ENCODE measurements at places on chromosomes 13 and 19. TPM values are rescaled to one million over a fixed set of nuclear protein-coding genes. Genes with fewer than 3 reads are reported as not detected.

The VASP gene
- 129 TPM for polyA plus RNA-seq

The HIPK4 gene
- polyA plus RNA-seq: 0.22 TPM

The SIGLEC10 gene
- 3.4 TPM for polyA plus RNA-seq

The CYP4F12 gene
- polyA plus RNA-seq: 2.3 TPM

The CEACAM16 gene
- not detected for polyA plus RNA-seq

The LSR gene
- polyA plus RNA-seq: 77.4 TPM

The MAST1 gene
- 0.08 TPM for polyA plus RNA-seq

The ZNF579 gene
- 6.5 TPM for polyA plus RNA-seq

The GPR4 gene
- polyA plus RNA-seq: 12.8 TPM

The GRIK5 gene
- polyA plus RNA-seq: 0.26 TPM

The RYR1 gene
- 7.6 TPM for polyA plus RNA-seq

The MZF1 gene
- 19.2 TPM for polyA plus RNA-seq

The DAND5 gene
- polyA plus RNA-seq: 0.14 TPM

The SYNE4 gene
- 19.2 TPM for polyA plus RNA-seq

The GNG7 gene
- 1.6 TPM for polyA plus RNA-seq

The IRGC gene
- polyA plus RNA-seq: not detected

The PDX1 gene
- polyA plus RNA-seq: not detected

The CC2D1A gene
- 38.9 TPM for polyA plus RNA-seq

The PDE4C gene
- 0.32 TPM for polyA plus RNA-seq

The NKPD1 gene
- polyA plus RNA-seq: 0.07 TPM

The DLEU7 gene
- 0.49 TPM for polyA plus RNA-seq

The ZNF611 gene
- 4.3 TPM for polyA plus RNA-seq

The ZNF99 gene
- polyA plus RNA-seq: not detected

The CEP89 gene
- polyA plus RNA-seq: 11.2 TPM

The PDE4A gene
- polyA plus RNA-seq: 10.3 TPM

The PSG5 gene
- polyA plus RNA-seq: not detected

The ZGLP1 gene
- polyA plus RNA-seq: 3.0 TPM

The CGB5 gene
- polyA plus RNA-seq: not detected

The KLK15 gene
- polyA plus RNA-seq: not detected

The LAIR1 gene
- polyA plus RNA-seq: 31.6 TPM

The PRSS57 gene
- polyA plus RNA-seq: 0.60 TPM

The PLK5 gene
- polyA plus RNA-seq: 0.09 TPM

The PSG7 gene
- polyA plus RNA-seq: not detected

The PCDH17 gene
- polyA plus RNA-seq: 3.4 TPM

The APOC4 gene
- not detected for polyA plus RNA-seq

The NR1H2 gene
- polyA plus RNA-seq: 103 TPM

The HNRNPL gene
- 185 TPM for polyA plus RNA-seq

The MEDAG gene
- polyA plus RNA-seq: 7.7 TPM

The IGFL2 gene
- polyA plus RNA-seq: not detected

The TEX101 gene
- polyA plus RNA-seq: not detected

The GAPDHS gene
- not detected for polyA plus RNA-seq

The ACER1 gene
- polyA plus RNA-seq: 0.06 TPM

The OSCAR gene
- 25.8 TPM for polyA plus RNA-seq

The ZNF846 gene
- polyA plus RNA-seq: 7.4 TPM

The LILRA1 gene
- 1.2 TPM for polyA plus RNA-seq

The FRY gene
- polyA plus RNA-seq: 7.4 TPM

The KASH5 gene
- 1.5 TPM for polyA plus RNA-seq

The DMRTC2 gene
- polyA plus RNA-seq: not detected

The CCDC70 gene
- polyA plus RNA-seq: not detected

The SELENOV gene
- polyA plus RNA-seq: not detected

The LRG1 gene
- 15.4 TPM for polyA plus RNA-seq
